Left forelimb (tissue), 1 donor: ENCODE measurements at places on chromosomes 3 and 15.

DNA sequence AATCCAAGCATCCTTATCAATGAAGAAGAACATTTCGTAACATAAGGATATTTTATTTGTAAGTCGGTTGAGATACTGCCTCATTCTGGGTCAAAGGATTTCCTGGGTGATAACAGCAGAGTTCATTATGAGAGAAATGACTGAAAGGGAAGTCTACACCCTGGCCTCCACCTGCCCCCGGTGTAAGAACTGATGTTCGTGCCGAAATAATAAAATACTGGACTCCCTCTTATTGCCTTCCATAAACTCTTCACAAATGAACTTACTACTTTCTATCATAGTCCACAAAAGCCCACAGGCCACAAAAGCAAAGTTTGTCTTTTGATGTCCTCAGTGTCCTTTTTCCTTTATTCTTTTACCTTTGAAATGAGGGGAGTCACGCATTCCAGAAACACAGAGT, 174.4 kb downstream of the SERPINI1 start:
- DNase-seq, result no peak

DNA sequence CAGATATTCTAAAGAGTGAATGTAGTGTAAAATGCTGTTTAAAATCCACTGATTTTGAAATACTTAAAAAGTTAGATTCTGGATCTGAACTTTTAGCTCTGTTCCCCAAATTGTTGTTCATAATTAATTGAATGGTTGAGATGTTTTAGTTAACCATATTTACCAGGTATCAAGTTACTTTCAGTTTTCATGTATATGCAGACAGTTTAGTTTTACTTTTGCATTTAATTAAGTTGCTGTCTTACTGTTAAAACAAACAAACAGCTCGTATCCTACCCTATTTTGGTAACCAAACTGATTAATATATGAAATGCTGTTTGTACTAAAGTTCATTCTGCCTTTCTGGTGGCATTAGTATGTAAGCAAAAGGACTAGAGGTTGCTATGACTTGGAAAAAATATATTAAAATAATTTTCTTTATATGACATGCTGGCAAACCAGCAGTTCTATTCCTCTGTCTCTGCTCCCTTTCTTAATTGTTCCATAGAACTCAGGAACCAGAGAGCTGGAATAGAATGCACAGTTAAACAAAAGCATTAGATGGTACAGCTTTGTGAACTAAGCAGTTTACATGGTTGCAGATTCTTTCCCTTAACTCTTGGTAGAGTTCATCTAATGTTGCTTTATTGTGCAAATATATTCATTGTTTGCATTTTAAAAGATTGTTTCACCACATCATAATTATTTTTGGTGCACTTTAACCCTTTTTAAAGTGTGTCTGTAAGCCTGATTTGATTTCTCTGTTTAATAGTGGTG, 39.5 kb upstream of the SCAANT1 start:
- DNase-seq, result no peak

DNA sequence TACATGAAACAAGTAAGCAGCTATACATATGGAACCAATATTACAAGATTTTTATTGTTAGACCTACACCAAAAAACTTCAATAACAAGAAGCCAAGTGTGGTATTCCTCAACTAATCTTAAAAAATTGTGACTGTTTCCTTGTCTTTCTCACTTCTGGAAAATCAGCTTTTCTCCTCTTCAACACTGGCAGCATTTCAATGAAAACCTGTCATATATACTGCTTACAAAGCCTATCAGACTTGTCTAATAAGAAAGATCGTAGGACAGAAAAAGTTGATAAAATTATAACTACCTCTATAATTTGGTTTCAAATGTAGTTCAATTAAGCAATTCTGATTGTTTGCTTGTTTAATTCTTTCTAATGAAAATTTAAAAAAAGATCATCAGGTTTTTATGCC, 55.1 kb downstream of the CBLB start:
- DNase-seq, result no peak

DNA sequence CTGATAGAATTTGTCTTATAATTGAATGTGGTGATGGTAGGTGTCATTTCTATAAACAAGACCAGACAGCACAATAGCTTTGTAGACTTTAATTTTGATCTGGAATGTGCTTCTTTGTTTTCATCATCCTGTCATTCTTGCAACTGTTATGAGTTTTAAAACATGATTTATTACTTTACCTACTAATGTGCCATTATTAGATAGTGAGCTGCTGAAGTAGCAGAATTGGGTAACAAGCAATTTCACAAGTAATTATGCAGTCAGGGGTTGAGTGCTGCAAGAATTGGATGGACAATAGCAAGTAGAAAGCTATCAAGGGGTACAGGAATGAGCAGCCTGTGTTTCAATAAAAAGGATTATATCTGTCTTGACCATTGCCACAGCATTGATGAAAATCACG, 975.6 kb downstream of the ROBO1 start:
- no peak for DNase-seq
